ENCODE measurements at places on chromosomes 12 and 14. TPM values are rescaled to one million over a fixed set of nuclear protein-coding genes. Genes with fewer than 3 reads are reported as not detected.

- H3K27me3 ChIP-seq = no peaks in the 10 kb centered on the region
- no peaks in the 10 kb centered on the region for H3K36me3 ChIP-seq
- peaks cover 8% of the 10 kb centered on the region for H3K4me1 ChIP-seq
- no peak overlapping the region for H3K4me3 ChIP-seq
- no peak for DNase-seq
Measured at GRCh38 chr14:74563586-74564159, 48.4 kb downstream of the LTBP2 start.

DNA sequence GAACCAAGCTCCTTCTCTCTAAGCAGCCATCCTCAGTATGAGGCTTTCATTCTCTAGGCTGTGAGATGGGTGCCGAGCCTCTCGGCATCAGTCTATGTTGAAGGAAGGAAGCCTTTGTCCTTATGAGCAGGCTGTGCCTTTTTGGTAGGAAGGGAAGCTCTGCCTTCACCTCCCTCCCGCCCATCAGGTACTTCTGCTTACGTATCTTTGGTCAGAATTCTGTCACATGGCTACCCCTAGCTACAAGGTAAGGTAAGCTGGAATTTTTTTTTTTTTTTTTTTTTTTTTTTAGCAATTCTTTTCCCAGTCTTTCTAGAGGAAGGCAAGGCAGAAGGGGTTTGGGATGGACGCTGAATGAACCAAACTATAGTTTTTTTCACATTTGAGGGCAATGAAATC lies 16.9 kb downstream of the BATF start:
- DNase-seq = no peak
- no peaks in the 10 kb centered on the region for H3K36me3 ChIP-seq
- H3K27me3 ChIP-seq = no peaks in the 10 kb centered on the region
- H3K4me1 ChIP-seq = no peaks in the 10 kb centered on the region
- no peak overlapping the region for H3K4me3 ChIP-seq
- H3K27ac ChIP-seq = no peak overlapping the region

DNA sequence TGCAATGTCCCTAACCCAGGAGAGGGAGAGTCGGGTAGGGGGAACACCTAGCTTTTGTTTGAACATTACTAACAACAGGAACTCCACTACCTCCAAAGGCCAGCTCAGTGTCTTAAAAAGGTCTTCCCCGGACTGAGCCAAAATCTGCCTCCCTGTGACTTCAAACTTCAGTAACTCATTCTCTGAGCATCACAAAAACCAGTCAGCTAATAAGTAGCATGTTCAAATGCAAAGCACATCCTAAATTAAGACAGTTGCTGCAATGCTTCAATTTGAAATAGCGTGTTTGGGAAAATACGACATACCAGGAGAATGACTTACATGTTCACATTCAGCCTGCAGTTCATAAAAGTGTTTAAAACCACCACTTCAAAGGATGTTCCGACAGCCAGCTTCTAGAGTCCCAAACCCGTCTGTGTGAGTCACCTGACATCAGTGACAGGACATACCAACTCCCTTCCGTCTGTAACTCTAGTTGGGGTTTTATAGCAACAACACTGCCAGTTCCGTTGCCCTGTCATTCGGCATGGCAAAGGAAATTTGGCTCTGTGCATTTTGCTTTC lies 13.0 kb downstream of the ZFP36L1 start:
- H3K4me1 ChIP-seq = peaks cover 15% of the 10 kb centered on the region
- DNase-seq = no peak
- H3K27ac ChIP-seq = no peak overlapping the region
- no peaks in the 10 kb centered on the region for H3K27me3 ChIP-seq
- H3K4me3 ChIP-seq = no peak overlapping the region
- H3K36me3 ChIP-seq = no peaks in the 10 kb centered on the region

DNA sequence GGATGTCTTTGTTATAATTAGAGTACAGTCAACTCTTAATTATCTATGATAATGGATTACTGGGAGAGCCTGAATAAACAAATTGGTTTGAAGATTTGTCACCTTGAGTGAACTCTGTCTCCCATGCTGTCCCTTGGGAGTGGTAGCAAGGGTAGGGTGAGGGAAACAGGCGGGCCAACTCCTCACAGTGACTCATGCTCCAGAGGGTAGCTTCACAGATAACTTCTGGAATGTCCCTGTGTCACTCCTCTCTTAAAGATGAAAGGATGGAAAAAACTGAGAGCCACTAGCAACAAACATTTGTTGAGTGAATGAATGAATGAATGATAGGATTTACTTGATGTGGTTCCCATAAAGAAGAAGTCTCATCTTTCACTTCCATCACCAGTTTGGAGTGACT lies 53.5 kb downstream of the RASSF9 start:
- no peak overlapping the region for H3K27ac ChIP-seq
- H3K36me3 ChIP-seq = peaks cover 16% of the 10 kb centered on the region
- peaks cover 35% of the 10 kb centered on the region for H3K4me1 ChIP-seq
- DNase-seq = no peak

DNA sequence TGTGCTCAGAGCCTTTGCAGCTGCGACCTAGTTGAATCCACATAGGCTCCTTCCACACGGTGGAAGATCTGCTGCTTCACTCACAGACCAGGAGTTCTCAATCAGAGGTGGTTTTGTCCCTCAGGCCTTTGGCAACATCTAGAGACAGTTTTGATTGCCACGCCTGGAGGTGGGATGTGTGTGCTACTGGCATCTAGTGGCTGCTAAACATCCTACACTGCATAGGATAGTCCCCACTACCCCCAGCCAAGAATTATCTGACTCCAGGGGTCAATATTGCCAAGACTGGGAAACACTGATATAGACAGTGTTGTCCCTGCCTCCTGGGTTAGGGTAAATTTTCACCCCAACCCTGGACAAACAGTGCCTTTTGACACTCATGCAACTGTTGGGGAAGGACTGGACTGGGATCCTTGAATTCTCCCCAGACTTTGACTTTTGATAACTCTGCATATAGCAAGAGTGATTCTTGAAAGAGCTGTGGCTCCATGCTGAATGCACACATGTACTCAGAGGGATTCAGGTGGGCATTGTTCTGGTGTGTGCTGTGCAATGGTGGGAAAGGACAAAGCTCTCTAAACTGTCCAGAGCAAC lies 39.8 kb downstream of the BAZ2A start:
- no peaks in the 10 kb centered on the region for H3K27me3 ChIP-seq
- peaks cover 8% of the 10 kb centered on the region for H3K36me3 ChIP-seq

PELI2 gene
- total RNA-seq = 18.6 TPM

DNA sequence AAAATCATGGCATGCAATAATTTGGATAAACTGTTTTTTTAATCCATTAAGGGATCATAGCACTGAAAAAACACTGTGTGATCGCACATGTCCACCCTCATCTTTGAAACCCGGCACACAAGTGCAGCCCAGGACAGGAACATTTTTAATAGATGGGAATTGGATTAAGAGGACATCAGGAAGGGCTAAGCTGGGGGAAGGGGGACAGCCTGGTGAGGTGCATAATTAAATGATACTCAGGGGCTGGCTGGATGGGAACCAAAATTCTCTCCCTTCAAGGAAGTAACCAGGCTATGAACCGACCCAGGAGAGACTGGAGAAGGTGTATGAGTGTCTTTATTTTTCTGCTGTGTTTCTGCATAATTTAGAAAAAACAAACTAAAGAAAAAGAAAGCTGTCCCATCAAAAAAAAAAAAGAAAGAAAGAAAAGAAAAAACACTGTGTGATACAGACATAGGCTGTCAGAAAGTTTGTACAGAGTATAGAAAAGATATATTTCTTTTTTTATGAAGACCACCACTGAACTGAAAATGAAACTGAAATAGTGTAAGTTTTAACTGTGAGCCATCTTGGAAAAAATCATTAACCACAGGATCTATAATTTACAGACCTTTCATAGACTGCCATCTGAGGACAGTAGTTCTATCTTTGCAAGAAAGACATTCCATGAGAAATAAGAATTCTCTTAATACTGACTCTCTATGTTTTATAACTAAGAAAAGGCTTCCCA lies 75.1 kb upstream of the SLC38A4 start:
- no peaks in the 10 kb centered on the region for H3K27me3 ChIP-seq
- no peaks in the 10 kb centered on the region for H3K4me1 ChIP-seq
- H3K4me3 ChIP-seq = no peak overlapping the region
- H3K27ac ChIP-seq = no peak overlapping the region

FAM181A gene
- not detected for total RNA-seq

- no peak overlapping the region for H3K27ac ChIP-seq
- DNase-seq = no peak
- H3K36me3 ChIP-seq = 0 out of 2 replicates have a peak, but pooled peaks cover 1% of the 10 kb centered on the region
Measured at GRCh38 chr12:113619202-113619601, 147.5 kb upstream of the LHX5 start.

GRCh38 chr12:72448089-72448488 lies 175.9 kb downstream of the TRHDE start:
- H3K4me3 ChIP-seq = no peak overlapping the region
- peaks cover 44% of the 10 kb centered on the region for H3K4me1 ChIP-seq
- no peak for DNase-seq
- peaks cover 3% of the 10 kb centered on the region for H3K27me3 ChIP-seq
- peaks cover 28% of the 10 kb centered on the region for H3K36me3 ChIP-seq
- no peak overlapping the region for H3K27ac ChIP-seq

DNA sequence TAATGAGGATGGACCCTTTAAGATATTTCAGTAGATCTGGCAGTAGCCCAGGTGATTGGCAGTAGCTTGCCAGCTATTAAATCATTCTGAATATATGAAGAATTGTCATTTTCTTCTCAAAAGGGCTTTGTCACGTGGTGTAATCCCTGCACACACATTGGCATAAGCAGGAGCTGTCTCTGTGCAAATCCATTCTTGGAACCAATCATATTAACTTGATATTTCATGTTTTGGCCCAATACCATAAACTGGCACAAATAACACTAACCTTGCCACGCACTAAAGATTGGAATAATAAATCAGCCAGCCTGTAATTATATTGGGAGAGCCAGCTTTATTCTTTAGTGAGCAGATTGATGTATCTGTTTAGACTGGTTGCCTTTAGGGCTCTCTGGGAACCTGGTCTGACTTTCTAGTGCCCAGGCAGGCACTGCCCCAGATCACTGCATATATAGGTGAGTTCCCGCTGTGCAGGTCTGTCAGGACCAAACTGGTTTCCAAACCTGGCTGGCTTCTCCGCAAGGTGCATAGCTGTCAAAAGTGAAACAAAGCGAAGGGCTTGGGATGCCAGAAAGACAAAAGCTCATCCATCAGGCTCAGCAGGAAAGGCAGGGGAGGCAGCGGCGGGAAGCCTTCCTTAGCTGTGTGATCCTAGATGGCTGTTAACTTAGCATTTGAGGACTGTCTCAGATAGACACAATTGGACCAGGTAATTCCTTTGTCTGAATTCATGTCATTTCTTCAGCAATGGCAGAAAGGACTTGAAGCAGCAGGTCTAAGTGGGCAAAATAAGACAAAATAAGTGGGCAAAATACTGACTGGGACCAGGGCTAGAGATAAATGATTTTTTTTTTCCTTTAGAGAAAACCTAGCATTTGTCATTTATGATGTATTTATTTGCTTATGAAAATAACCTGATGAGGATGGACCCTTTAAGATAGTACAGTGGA lies 128.8 kb upstream of the DYRK2 start:
- 0 out of 2 replicates have a peak overlapping the region, but pooled peaks have one; percentile 86 for H3K27ac ChIP-seq
- no peaks in the 10 kb centered on the region for H3K36me3 ChIP-seq
- DNase-seq = peak; percentile 79
- H3K4me1 ChIP-seq = peaks cover 64% of the 10 kb centered on the region
- no peak overlapping the region for H3K4me3 ChIP-seq
- H3K27me3 ChIP-seq = peaks cover 4% of the 10 kb centered on the region

HOXC12 gene
- not detected for total RNA-seq

GRCh38 chr12:94815958-94816357 lies 165.6 kb upstream of the TMCC3 start:
- H3K27ac ChIP-seq = peak overlapping the region; percentile 49
- peaks cover 29% of the 10 kb centered on the region for H3K4me1 ChIP-seq
- H3K36me3 ChIP-seq = peaks cover 38% of the 10 kb centered on the region
- peak overlapping the region; percentile 25 for H3K4me3 ChIP-seq
- H3K27me3 ChIP-seq = peaks cover 22% of the 10 kb centered on the region
